ENCODE measurements at places on chromosomes 2 and 18.

DNA sequence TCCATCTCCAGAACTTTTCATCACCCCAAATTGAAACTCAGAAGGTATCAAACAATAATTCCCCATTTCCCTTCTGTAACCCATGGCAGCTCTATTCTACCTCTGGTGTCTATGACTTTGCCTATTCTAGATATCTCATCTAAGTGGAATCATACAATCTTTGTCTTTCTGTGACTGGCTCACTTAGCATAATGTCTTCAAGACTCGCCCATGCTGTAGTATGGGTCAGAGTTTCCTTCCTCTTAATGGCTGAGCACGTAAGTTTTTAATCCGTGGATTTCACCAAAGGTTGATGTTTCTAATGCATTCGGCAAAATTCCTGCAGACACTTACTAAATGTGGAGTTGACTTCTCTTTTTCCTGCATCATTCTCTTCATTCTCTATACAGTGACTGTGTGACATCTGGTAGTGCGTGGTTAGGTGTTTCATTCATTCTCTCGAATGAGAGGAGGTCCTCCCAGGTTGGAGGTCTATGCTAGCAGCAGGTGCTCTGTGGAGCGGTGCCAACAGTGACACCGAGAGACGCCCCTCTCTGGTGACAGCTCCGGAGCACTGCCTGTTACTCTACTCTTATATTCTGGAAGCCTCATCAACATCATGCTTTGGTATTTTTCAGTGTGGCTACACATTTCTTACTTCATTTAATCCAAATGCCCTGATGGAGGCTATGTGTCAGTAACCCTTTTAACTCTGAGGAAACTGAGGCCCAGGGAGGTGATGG is 50.1 kb downstream of the ATOH8 start:
- DNase-seq, result no peak

- no peak for DNase-seq
These were observed 15.7 kb upstream of the GPC1 start for GRCh38 chr2:240419723-240420122.

- DNase-seq, result no peak
These were observed 69.4 kb downstream of the ZDBF2 start for GRCh38 chr2:206343816-206344215.

- no peak for DNase-seq
These were observed 81.7 kb downstream of the AGPS start for GRCh38 chr2:177474301-177474700.

GRCh38 chr2:7012141-7012764 is 95.0 kb downstream of the RNF144A start:
- peak; percentile 67 for DNase-seq

- DNase-seq, result peak; percentile 57
These were observed 3.9 kb downstream of the NEB start for GRCh38 chr2:151730262-151730975.

DNA sequence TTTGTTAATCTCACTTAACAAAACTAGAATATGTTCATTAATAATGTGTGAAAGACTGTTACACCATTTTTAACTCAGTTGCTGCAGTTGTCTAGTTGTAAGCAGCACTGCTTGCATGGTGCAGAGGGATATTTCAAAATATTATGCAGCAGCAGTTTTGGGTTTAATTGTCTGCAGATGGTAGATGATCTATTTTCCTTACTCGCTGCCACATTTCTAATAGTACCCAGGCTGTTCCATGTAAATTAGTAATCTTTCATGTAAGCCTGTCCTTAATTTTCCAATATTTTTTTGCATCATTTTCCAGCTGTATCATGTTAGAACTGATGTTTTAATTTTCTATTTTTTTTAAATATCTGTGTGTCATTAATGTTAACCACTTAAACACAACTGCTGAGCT is 488.1 kb upstream of the RAB12 start:
- no peak for DNase-seq

GRCh38 chr2:216698293-216698692 is 2.9 kb upstream of the IGFBP5 start:
- DNase-seq, result no peak

- no peak for DNase-seq
These were observed 7.4 kb downstream of the EPAS1 start for GRCh38 chr2:46304635-46305034.

DNA sequence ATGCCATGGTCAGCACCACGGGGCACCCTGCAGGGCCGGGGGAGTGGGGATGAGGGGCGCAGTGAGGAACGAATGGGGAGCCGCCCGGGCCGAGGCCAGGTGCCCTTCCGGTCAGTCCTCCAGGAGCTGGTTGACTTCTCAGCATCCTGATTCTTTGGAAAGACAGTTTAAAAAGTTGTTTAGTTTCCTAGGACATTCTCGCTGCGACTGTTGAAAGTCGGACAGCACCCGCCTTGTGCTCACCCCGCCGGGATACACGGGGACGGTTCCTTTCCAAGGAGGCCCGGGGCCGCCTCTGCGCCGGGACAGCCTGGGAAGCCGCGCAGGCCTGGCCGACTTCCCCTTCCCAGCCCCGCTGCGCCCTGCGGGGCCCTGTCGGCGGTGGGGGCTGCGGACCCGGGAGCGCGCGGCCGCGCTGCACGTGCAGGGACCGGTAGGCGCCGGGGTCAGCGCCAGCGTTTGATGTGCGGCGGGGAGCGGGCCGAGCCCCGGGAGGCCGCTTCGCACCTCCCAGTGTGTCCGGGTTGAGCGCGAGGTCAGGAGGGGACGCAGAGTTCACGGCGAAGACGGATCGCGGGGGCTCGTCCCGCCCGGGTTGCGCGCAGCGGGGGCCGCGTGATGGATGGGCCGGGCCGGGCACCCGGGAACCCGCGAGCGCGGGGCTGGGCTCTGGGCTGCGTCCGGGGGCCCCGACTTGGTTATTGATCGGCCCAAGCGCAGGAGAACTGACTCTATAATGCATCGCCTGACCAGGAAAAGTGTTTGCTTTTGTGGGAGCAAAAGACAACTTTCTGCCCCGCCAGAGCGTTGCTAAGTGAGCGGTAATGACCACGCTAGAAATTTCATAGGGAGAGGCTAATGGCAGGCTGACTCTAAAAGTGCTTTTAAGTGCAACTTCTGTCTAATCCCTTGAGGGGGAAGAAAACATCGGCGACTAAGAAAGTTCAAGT is 28.0 kb upstream of the SMIM21 start:
- peak; percentile 28 for DNase-seq

GRCh38 chr2:19046986-19047780 is 311.2 kb downstream of the OSR1 start:
- no peak for DNase-seq

DNA sequence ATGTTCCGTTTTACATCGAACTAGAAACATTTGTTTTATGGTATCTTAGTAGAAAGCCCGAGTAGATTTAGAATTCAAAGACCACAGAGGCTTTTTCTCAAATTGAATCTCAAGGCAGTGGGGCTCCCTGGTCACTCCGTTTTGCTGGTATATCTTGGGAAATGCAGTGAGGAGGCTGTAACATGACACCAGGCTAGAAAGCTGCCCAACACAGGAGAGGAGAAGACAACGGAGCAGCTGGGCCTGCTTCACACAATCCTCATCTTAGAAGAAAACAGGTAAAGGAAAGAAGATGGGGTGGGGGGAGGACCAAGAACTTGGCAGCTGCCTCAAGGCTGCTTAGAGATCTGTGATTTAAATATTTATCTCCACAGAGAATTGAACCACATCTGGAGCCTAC is 38.3 kb upstream of the EPB41L3 start:
- DNase-seq, result peak; percentile 61

DNA sequence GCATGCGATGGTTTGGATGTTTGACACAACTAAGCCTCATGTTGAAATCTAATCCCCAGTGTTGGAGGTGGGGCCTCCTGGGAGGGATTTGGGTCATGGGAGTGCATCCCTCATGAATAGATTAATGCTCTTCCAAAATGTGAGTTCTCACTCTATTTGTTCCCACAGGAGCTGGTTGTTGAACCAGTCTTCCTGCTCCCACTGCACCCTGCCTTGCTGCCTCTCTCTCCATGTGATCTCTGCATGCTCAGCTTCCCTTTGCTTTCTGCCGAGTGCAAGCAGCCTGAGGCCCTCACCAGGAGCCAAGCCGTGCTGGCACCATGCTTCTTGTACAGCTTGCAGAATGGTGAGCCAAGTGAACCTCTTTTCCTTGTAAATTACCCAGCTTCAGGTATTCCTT is 206.8 kb downstream of the VAPA start:
- DNase-seq, result no peak

DNA sequence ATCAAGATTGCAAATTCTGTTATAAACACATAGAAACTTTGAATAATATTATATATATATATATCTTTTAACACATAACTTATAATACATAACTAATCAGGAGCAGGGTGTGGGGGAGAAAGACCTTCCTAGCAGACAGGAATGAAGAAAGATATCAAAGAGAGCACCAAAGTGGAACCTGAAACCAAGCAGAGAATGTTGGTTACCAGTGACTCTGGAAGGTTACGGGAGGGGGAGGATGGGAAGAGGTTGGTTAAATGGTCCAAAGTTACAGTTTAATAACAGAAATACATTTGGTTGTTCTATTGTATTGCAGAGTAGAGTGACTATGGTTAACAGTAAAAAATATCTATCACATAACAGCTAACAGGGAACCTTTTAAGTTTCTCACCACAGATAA is 366.7 kb downstream of the LRRTM4 start:
- no peak for DNase-seq

- peak; percentile 51 for DNase-seq
These were observed 161.1 kb downstream of the CCBE1 start for GRCh38 chr18:59536166-59536565.
